ENCODE measurements at places on chromosomes 13 and 19. TPM values are rescaled to one million over a fixed set of nuclear protein-coding genes. Genes with fewer than 3 reads are reported as not detected.

Gene CCDC169
- total RNA-seq: 0.10 TPM

Gene COMP
- not detected for total RNA-seq

Gene ZNF723
- not detected for total RNA-seq

Gene ETV2
- total RNA-seq: 2.0 TPM

Gene LRG1
- total RNA-seq: 0.21 TPM

Data from activated CD8-positive, alpha-beta memory T cell treated with anti-CD3 and anti-CD28 coated beads for 36 hours (primary cell).